NCI-H226 (cell line): ENCODE measurements at places on chromosomes 6 and 20.

DNA sequence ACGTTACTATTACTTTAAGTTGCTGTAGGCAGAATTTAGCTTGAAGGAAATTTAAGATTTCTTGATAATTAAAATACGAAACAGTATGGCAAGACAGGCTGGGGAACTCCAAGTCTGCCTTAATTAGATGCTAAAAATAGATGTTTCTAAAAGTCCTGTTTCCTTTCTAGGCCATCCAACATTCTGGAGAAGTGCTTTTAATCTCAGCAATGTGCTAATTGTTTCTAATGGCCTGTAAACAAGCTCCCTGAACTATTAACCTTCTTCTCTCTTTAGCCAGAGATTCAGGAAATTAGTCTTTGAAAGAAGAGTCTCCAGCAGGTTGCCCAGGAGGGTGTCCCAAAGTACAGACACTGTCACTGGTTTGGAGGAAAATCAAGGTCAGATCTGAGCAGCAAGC is 677.3 kb upstream of the AGPAT4 start:
- DNase-seq: no peak

DNA sequence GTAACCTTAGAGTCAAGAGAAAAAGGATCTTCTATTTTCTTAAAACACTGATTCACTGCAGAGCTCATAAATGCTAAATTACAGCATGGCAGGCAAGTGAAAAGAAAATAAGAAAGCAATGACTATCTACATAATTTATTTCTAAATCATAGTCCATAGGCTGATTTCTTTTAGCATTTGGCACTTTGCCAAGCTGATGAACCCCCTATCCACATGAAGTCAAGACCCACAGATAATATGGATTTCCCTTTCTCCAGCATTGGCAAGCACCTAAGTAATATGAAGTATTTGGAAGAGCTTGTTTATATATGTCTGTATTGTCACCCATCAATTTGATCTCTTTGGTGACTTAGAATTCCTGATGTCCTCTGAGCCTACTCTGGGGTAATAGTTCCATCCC is 47.9 kb upstream of the MRAP2 start:
- DNase-seq: no peak

- DNase-seq: no peak
Measured at GRCh38 chr6:26420688-26421171, 18.7 kb downstream of the BTN3A1 start.

GRCh38 chr20:24951536-24952083 is 2.5 kb downstream of the CST7 start:
- no peak for DNase-seq

DNA sequence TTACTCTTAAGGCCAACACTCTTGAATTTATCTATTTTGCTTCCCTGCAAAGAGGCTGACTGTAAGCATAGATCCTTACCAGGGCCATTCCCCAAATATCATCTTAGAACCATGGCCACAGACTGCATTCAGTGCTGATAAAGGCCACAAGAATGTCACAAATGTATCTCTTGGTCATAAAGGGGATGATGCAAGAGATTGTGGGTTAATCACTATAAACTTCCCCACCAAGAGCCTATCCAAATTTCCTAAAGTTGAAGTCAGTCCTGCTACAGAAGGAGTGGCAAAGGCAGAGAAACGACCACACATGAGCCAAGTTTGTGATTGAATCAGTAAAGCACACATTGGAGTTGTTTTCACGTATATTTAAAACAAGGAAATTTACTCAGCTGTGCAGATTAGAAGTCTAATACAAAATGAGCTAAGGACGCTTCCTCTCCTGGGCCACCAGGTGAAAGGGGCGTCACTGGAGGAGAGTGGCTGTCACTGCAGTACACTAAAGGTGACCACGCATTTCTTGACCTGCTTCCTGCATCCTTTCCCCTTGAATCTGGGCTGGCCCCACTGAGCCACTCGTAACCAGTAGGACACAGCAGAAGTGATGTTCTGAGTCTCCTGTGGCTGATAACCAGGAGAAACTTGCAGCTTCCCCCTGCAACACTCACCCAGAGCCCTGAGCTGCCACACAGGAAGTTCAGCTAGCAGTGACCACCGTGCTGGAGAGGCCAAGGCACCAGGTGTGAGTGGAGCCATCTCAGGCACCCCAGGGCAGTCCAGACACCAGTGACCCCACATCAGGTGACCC is 181.9 kb downstream of the SYNDIG1 start:
- peak; percentile 4 for DNase-seq
